D341Med (cell line): ENCODE measurements at places on chromosomes 7 and 10.

DNA sequence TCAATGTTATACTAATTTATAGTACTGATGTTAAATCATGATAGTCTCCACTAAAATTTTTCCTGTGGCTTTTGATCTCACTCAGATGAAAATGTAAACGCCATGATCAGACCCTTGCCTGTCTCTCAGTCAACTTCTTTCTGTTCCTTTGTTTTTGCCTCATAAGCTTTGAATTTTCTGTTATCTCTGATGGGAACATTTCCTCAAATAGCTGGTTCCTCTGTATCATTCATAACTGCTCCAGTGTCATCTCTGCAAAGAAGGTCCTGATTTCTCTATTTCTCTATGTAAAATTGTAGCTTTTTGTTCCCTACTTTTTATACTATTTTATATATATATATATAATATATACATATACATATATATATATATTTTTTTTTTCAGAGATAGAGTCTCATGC lies 67.5 kb downstream of the GPR141 start:
- no peak for DNase-seq

GRCh38 chr10:548238-548901 lies 141.1 kb downstream of the DIP2C start:
- DNase-seq = no peak

DNA sequence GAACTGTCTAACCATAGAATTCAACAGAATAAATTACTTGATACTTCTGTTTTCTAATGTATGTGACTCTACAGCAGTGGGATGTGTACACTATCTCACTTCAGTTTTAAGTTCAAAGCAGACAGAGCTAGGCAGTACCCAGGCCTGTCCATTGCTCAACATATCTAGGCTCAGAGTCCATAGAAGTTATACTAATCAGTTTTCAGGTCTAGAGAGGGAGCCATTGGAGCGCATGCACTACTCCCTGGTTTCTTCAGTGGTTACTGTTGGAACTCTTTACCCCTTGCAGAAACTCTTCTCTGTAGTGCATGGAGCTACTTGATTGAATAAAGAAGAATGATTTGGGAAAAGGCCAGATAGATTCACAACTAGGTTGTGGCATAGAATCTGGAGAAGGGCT lies 4.4 kb downstream of the CD36 start:
- DNase-seq = no peak

DNA sequence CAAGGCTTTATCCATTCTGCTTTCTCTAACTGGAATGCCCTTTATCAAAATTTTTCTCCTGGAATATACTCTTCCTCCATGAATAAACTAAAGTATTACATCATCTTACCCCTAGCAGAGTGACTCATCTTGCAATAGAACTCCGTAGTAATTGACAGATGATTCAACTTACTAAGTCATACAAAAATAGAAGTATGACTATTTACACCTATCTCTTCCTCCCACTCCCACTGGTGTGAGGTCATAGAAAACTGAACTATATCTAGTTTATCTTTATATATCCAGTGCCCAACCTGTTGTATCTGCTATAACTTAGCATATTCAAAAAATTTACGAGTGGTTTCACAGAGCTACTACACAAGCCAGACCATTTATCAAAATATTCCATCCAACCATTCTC lies 26.1 kb downstream of the ABCB1 start:
- no peak for DNase-seq

- no peak for DNase-seq
Measured at GRCh38 chr10:123417414-123417813, 248.7 kb upstream of the GPR26 start.

DNA sequence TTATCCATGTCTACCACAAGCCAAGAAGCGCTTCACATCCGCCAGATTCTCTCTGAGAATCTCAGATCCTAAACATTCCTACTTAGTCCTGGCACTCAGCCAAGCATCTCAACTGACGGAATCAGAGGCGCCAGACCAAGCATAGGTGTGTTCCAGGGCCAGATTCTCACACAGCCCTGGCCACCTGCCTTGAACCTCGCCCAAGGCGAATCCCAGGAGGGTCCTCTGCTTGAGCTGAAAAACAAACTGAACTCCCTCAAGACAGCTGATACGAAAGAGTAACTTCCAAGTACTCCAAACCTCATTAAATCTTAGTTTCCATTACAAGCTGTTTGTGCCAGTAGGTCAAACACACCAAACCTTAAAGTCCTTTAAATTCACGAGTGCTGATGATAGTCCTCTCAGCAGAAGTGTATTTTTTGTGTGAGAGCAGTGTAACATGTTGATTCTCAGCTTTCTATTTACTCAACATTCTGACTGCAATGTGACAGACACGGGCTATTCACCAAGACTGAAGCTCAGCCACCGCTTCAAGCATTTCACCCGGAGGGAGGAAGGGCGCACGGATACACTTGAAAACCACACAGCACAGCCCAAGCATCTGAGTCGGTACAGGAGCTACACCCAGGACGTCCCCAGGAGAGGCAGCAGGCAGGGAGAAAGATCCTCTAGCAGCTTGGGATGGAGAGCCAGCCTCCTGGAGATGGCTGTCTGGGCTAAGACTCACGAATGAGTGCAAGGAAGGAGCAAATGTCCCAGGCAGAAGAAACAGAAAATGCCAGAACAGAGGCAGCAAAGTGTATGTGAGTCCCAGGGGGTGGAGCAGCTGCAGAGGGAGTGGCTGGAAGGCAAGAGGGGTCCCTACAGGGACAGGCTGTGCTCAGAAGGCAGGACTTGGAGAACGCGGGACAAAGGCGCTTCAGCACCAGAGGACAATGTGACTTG lies 6.0 kb downstream of the PARD3 start:
- no peak for DNase-seq

GRCh38 chr10:11154333-11154732 lies 136.7 kb downstream of the CELF2 start:
- DNase-seq = no peak

DNA sequence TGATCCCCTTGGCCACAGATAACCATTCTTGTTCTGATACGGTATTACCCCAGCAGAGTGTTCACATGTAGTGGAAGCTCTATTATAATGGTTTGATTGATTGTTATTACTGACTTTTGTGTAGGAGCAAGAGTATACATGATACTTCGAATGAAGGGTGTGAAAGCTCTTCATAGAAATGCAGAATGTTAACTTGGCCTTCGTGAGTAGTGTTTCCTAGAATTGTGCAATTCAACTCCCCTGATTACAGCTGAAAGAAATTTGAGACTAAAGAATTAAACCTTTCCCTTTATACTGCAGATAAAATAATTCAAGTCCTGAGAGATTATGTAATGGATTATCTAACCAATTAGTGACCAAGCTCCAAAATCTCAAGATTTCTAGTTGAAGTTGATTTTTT lies 38.2 kb downstream of the MKLN1 start:
- DNase-seq = no peak

- DNase-seq = no peak
Measured at GRCh38 chr10:29895456-29895855, 163.9 kb downstream of the JCAD start.

DNA sequence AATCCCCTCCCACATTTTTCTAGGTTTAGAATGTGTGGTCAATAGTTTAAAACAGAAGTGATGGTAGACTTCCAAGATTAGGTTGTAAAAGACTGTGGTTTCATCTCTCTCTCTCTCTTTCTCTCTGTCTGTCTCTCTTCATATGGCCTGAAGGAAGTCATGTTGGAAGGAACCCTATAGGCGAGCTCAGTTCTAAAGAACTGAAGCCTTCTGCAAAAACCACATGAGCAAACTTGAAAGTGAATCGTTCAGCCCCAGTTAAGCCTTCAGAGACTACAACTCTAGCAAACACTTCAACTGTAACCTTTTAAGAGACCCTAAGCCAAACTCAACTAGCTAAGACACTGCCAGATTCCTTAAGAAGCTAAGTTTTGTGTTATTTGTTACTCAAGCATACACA lies 707.5 kb upstream of the LRRTM3 start:
- DNase-seq = no peak

DNA sequence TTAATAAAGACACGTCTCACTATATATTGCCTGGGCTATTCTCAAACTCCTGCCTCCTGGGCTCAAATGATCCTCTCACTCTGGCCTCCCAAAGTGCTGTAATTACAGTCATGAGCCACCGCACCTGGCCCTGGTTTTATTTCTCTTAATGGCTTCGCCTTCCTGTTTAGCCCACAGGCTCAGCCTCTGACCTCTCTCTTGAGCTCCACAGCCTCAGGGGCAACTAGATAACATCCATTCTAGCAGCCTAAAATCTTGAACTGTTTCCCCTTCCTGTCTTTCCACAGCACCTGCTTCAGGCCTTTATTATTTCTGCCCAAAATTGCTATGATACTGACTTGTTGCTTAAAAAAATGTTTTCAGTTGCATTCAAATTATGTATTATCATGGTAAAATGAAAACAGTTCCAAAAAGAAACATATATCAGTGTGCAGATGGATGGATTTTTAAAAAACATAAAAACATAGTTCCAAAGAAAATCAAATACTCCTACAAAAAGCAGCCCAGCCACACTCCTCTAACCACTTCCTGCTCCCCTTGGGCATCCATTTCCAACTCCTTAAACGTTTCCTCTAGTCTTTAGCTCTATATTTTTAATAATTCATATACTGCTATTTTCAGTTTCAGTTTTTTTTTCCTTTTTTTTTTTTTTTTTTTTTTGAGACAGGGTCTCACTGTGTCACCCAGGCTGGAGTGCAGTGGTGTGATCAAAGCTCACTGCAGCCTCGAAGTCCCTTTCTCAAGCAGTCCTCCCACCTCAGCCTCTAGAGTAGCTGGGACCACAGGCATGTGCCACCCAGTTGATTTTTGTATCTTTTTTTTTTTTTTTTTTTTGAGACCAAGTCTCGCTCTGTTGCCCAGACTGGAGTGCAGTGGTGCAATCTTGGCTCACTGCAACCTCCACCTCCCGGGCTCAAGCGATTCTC lies 5.1 kb upstream of the BAZ1B start:
- DNase-seq = no peak

DNA sequence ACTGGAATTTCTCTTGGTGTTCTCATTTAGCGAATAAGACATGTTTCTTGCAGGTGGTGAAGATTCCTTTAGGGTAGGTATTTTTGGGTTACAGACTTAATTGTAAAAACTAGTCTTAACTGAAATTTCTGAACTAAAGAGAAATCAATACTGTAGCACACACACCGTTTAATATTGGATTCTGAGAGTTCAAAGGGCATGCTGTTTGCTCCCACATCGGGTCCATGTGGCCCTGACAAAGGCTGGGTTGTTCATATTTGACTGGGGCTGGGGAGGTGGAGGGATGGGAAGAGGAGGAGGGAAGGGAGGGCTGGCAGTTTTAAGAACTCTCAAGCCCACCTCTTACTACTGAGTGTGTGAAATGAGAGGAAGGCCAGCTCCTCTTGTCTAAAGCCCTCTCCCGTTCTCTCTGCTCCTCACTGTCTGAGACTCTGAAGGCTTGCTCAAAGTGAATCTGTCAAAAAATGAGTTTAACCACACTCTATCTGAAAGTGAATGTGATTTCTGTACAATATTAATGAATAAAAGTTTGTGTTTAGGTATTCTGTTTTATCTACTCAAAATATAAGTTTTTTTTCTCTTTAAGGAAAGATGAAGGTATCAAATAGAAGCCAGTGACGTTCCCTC lies 40.0 kb upstream of the RHEB start:
- DNase-seq = no peak

- peak; percentile 45 for DNase-seq
Measured at GRCh38 chr10:43939939-43940820, 291.5 kb upstream of the ZNF32 start.

DNA sequence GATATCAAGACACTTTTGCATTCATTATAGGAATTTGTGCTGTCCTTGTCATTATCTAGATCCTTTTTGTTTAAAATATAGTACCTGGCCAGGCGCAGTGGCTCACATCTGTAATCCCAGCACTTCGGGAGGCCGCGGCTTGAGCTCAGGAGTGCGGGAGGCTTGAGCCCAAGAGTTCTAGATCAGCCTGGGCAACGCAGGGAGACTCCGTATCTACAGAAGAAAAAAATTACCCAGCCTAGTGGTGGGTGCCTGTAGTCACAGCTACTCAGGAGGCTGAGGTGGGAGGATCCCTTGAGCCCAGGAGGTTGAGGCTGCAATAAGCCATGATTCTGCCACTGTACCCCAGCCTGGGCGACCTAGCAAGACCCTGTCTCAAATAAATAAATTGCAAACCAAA lies 621 bp upstream of the MORN4 start:
- DNase-seq = no peak

DNA sequence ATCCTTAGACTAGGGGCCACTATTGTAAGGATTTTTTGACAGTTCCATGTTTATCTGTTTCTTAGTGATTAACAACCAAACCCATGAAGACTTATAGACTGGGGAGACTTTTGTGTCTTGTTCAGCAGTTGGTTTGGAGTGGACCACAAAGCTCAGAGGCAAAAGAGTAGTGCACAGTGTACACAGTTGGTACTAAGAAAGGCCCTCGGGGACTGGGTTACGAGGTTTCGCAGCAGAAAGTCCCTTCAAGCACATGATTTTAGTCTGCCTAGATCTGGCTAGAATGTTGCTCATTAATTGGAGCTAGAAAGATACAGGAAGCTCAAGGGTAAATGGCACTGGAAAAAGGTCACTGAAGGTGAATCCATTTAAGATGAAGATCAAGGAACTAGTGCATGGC lies 35.4 kb downstream of the CDK14 start:
- no peak for DNase-seq

DNA sequence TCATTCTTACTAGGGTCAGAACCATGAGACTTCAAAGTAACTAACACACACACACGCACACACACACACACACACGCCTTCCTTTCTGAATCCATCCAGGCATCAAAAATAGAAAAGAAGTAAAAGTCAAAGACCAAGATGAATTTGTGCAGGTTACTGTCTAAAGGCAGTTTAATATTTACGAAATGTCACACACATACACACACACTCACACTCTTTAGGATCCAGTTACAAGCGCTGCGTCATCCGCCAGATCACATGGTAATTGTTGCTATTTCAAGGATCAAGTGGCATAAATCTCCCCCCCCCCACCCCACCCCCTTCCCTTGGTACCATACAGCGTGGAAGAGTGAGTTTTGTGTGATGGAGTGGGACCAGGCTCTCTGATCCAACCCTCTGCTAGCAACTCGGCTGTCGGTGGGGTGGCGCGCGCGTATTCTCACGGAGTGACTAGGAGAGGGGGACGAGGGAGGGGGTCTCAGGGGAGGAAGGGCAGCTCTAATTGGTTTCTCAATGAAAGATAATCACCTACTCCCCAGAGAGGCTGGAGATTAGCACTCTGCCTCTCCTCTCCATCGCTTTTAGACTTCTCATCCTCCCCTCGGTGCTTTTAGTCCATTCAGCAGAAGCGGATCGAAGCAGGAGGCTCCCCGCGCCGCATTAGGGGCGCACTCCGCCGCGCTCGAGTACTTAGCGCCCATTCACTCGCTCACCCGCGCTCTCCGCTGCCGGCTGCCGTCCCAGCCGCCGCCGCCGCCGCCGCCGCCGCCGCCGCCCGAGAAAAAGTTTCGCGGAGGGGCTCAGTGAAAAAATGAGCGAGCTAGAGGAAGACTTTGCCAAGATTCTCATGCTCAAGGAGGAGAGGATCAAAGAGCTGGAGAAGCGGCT lies 83.5 kb upstream of the PRKG1 start:
- peak; percentile 81 for DNase-seq

DNA sequence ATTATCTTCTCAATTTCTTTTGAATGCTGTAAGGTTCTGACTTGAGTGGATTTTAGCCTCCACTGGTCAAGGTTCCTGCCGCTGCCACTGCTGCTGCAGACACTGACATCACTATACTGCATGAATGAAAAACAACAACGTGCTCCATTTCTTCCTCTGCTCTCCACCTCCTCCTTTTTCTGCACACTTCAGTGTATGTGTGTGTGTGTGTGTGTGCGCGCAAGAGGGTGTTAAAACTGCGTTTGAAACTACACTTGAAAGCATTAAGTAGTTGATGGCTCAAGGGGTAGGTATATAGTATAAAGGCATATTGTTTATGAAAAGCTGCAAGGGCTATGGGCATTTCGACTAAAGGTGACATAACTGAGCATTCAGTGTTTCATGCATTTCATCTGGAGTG lies 3.5 kb downstream of the GLCCI1 start:
- DNase-seq = no peak
